Caco-2 (cell line): ENCODE measurements at places on chromosomes 5 and 9.

- no peaks in the 10 kb centered on the region for H3K36me3 ChIP-seq
- H3K27me3 ChIP-seq: no peaks in the 10 kb centered on the region
- no peak overlapping the region for H3K4me3 ChIP-seq
- DNase-seq: no peak
These were observed 23.6 kb downstream of the TERT start for GRCh38 chr5:1270933-1271914.

GRCh38 chr5:134252671-134253070 lies 26.8 kb upstream of the PPP2CA start:
- peaks cover 16% of the 10 kb centered on the region for H3K4me1 ChIP-seq
- DNase-seq: no peak
- H3K27me3 ChIP-seq: no peaks in the 10 kb centered on the region
- no peak overlapping the region for H3K4me3 ChIP-seq
- H3K27ac ChIP-seq: no peak overlapping the region
- no peaks in the 10 kb centered on the region for H3K36me3 ChIP-seq

GRCh38 chr5:126354012-126354857 lies 69.0 kb upstream of the GRAMD2B start:
- no peaks in the 10 kb centered on the region for H3K36me3 ChIP-seq
- H3K4me3 ChIP-seq: no peak overlapping the region
- H3K27ac ChIP-seq: no peak overlapping the region
- peak; percentile 33 for DNase-seq
- H3K4me1 ChIP-seq: peaks cover 11% of the 10 kb centered on the region

DNA sequence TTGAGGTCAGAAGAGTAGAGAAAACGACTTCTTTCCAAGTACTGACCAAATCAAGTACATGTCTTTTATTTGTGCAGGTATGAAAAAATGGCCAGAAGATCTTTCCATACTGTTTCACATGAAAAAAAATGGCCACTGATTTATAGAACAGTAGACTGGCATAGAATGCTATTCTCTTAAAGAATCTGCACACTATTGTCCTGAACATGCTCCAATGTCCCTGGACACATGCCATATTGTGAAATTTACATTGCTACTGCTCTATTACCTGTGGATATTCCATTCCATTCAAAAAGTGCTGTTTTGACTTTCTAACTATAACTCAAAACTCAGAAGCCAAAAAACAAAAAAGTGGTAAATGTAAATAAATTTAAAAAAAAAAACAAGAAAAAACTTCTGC lies 60.6 kb downstream of the FBXL17 start:
- H3K36me3 ChIP-seq: no peaks in the 10 kb centered on the region
- no peak overlapping the region for H3K27ac ChIP-seq
- H3K27me3 ChIP-seq: no peaks in the 10 kb centered on the region
- H3K4me3 ChIP-seq: no peak overlapping the region
- DNase-seq: no peak
- H3K4me1 ChIP-seq: 0 out of 2 replicates have a peak, but pooled peaks cover 3% of the 10 kb centered on the region

DNA sequence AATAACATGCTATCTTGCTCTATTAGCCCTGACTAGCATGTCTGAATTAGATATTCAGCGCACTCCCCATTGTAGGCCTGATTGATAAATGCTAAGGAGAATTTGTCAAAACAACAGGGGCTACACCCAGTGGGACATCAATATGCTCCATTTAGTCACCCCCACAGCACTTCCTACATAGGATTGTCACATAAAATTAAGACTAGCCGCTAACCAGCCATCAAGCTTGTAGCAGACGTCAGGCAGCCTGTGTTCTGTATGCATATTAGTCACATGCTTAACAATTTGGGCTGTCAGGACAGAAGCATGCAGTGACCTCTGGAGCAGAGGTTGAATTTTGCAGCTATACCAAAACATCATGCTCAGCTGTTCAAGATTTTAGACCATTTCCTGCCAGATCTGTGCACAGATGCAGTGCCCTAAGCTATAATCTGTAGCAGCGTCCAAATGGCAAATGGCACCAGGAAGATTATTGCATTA lies 197.4 kb upstream of the ISL1 start:
- H3K4me3 ChIP-seq: no peak overlapping the region
- no peaks in the 10 kb centered on the region for H3K27me3 ChIP-seq
- H3K4me1 ChIP-seq: no peaks in the 10 kb centered on the region
- H3K36me3 ChIP-seq: no peaks in the 10 kb centered on the region

- no peak for DNase-seq
- H3K4me1 ChIP-seq: peaks cover 27% of the 10 kb centered on the region
- H3K36me3 ChIP-seq: no peaks in the 10 kb centered on the region; the same call in 1 of the 2 replicates
- H3K27ac ChIP-seq: peak overlapping the region; percentile 55
- H3K27me3 ChIP-seq: no peaks in the 10 kb centered on the region
These were observed 34.7 kb downstream of the ADAM19 start for GRCh38 chr5:157540707-157541446.

DNA sequence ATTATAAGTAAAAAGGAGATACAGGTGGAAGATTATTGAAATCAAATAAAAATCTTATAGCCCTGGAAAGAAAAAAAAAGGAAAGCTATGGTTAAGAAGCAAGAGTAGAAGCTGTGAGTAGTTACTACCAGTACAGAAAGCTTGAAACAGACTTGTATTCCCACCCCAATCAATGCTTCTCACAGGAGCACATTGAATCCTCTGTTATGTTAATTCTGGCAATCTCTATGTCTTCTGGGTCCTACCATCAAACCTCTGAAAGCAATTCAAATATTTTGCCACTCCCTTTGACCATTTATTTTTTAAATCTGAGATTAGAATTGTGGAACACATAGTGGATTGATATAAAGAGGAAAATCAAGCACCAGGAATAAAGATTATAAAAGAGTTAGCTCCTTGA lies 186.5 kb downstream of the MEF2C start:
- no peak for DNase-seq
- H3K4me1 ChIP-seq: no peaks in the 10 kb centered on the region
- no peak overlapping the region for H3K4me3 ChIP-seq
- H3K27ac ChIP-seq: no peak overlapping the region

- H3K4me3 ChIP-seq: no peak overlapping the region
- H3K27me3 ChIP-seq: no peaks in the 10 kb centered on the region
- H3K27ac ChIP-seq: no peak overlapping the region
- H3K4me1 ChIP-seq: no peaks in the 10 kb centered on the region
These were observed 49.6 kb upstream of the EIF4EBP3 start for GRCh38 chr5:140497897-140498296.

- no peaks in the 10 kb centered on the region for H3K36me3 ChIP-seq
- no peak for DNase-seq
- no peaks in the 10 kb centered on the region for H3K27me3 ChIP-seq
- H3K27ac ChIP-seq: no peak overlapping the region
These were observed 94.7 kb downstream of the ELAVL2 start for GRCh38 chr9:23731353-23731752.

DNA sequence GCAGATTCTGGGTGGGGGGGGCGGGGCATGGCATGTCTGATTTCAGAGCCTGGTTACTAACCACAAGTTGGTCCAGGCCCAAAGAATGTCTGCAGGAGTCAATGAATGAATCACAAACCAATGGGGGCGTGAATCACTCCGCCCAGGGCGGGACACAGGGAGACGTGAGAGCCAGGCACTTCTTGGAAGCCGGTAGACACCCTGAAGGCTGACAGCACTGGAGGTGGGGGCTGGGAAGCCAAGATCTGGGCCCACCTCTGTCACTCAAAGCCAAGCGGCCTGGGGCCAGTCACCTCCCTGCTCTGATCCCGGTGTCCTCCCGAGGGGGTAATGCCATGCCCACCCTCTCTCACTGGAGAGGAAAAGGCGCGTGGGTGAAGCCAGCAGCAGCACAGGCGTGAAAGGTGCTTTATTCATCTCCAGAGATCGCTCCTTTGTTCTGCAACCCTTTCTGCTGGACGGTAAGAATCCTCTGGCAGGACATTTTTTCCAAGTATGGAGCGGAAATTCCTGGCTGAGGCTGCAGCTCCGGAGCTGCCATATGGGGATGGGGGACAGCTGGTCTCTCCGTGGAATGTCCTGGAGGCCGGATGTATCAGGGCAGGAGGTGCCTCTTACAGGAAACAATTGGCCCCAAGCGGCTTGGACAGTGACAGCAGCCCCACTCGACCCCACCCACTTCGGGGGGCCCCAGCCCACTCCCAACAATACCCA lies 85.0 kb downstream of the STK10 start:
- H3K36me3 ChIP-seq: no peaks in the 10 kb centered on the region
- DNase-seq: no peak
- peaks cover 16% of the 10 kb centered on the region; the same call in 1 of the 2 replicates for H3K4me1 ChIP-seq
- H3K4me3 ChIP-seq: no peak overlapping the region
- H3K27me3 ChIP-seq: no peaks in the 10 kb centered on the region

GRCh38 chr5:108728566-108729241 lies 19.0 kb upstream of the FER start:
- DNase-seq: no peak
- no peaks in the 10 kb centered on the region for H3K27me3 ChIP-seq
- peak overlapping the region; percentile 89 for H3K4me3 ChIP-seq
- H3K4me1 ChIP-seq: peaks cover 11% of the 10 kb centered on the region

DNA sequence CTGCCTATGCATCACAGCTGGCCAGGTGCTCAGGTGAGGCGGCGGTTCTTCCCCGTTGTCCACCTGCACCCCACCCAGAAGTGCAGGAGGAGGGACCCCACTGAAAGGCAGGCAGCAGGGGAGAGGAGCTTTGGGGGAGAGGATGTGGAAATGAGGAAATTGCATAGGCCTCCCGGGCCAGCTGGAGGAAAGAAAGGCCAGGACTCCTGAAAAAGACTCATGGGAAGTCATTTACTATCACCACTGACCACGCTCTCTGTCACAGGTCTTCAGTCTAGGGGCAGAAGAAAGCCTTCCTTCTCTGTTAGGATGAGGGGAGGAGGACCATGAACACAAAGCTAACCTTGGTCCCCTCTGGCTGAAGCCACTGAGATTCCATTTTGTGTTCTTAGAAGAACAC lies 28.1 kb downstream of the KCNMB1 start:
- H3K4me3 ChIP-seq: no peak overlapping the region
- DNase-seq: no peak
- no peaks in the 10 kb centered on the region for H3K36me3 ChIP-seq
- H3K27me3 ChIP-seq: no peaks in the 10 kb centered on the region
- H3K27ac ChIP-seq: no peak overlapping the region

DNA sequence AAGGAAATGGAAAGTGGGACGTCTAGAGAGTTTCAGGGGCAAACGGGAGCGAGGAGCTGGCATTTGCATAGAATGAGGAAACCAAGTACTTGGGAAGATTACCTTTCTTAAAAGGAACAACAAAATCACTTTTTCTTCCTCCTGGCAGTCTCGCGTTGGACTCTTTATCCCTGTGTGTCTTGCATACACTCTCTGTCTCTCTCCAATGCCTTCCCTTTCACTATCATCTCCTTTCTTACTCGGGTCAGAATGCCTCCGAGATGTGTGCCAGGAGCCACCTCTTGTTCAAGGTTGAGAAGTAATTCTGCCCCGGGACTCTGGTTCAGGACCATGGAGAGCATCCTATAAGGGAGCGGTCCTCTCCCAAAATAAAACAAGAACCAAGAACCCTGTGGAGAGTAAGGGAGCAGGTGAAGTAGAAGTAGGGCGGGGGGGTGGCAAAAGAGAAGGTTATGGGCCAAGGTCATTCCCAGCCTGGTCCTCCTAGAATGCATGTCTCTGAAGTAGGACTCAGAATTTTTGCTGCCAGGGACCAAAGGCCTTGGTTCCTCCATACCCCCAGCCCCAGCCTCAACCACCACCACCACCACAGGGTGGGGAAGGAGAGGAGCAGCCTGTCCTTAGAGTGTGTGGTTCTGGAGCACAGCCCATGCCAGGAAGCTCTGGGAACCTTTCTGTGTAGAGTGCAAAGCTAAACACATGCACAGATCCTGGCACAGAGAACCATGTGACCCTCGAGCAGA lies 72.1 kb upstream of the ARAP3 start:
- H3K36me3 ChIP-seq: no peaks in the 10 kb centered on the region
- no peaks in the 10 kb centered on the region for H3K27me3 ChIP-seq
- peak; percentile 47 for DNase-seq
- no peak overlapping the region for H3K27ac ChIP-seq
- peaks cover 7% of the 10 kb centered on the region for H3K4me1 ChIP-seq

GRCh38 chr5:129426071-129426470 lies 34.0 kb upstream of the ADAMTS19 start:
- H3K27me3 ChIP-seq: no peaks in the 10 kb centered on the region
- no peaks in the 10 kb centered on the region for H3K4me1 ChIP-seq
- no peak for DNase-seq
- no peak overlapping the region for H3K27ac ChIP-seq
- H3K36me3 ChIP-seq: no peaks in the 10 kb centered on the region
- no peak overlapping the region for H3K4me3 ChIP-seq

DNA sequence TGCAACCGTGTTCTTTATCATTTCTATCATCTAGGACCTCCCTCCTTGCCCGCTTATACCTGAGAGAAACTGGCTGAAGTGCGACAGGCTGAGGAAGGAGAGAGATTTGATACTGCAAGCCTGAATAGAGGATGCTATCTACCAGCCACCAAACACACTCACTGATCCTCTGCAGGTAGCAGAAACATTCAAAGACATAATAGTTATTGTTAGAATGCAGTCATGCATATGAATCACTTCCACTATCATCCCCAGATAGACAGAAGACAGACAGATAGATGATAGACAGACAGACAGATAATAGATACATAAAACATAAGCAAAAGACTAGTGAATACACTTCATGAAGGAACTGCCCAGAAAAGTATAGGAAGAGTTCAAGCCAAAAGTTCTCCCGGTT lies 32.9 kb downstream of the FAM81B start:
- H3K27me3 ChIP-seq: no peaks in the 10 kb centered on the region
- DNase-seq: no peak
- no peaks in the 10 kb centered on the region for H3K36me3 ChIP-seq
- no peak overlapping the region for H3K27ac ChIP-seq
- H3K4me1 ChIP-seq: no peaks in the 10 kb centered on the region

DNA sequence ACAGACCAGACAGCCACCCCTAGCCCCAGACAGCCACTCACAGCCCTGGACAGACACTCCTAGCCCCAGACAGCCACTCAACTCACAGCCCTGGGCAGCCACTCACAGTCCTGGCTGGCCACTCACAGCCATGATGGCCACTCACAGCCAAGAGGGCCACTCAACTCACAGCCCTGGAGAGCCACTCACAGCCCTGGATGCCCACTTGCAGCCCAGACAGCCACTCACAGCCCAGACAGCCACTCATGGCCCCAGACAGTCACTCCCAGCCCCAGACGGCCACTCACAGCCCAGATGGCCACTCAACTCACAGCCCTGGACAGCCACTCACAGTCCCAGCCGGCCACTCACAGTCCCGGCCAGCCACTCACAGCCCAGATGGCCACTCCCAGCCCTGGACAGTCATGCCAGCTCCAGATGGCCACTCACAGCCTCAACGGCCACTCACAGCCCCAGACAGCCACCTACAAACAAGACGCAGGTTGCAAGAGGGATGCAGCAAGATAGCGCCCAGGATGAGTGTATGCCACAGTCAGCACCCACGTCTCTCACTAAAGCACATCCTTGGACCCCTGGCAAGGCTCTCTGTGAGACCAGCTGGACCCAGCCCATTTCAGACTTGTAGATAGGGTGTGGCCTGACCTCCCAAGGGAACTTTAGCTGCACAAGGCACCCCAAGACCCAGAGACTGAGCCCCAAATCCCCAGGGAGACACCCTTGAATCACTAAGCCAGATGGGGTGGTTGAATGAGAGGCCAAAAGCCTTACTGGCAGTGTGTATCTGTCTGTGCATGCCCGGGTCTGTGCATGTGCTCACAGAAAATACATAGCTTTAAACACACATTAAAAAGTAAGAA lies 22.4 kb downstream of the ZDHHC11B start:
- no peak for DNase-seq
- H3K27me3 ChIP-seq: no peaks in the 10 kb centered on the region
